A673 (cell line): ENCODE measurements at places on chromosomes 13 and 19. TPM values are rescaled to one million over a fixed set of nuclear protein-coding genes. Genes with fewer than 3 reads are reported as not detected.
A peak's percentile ranks its signal among the peaks of the same experiment; 100 is the strongest.

DNA sequence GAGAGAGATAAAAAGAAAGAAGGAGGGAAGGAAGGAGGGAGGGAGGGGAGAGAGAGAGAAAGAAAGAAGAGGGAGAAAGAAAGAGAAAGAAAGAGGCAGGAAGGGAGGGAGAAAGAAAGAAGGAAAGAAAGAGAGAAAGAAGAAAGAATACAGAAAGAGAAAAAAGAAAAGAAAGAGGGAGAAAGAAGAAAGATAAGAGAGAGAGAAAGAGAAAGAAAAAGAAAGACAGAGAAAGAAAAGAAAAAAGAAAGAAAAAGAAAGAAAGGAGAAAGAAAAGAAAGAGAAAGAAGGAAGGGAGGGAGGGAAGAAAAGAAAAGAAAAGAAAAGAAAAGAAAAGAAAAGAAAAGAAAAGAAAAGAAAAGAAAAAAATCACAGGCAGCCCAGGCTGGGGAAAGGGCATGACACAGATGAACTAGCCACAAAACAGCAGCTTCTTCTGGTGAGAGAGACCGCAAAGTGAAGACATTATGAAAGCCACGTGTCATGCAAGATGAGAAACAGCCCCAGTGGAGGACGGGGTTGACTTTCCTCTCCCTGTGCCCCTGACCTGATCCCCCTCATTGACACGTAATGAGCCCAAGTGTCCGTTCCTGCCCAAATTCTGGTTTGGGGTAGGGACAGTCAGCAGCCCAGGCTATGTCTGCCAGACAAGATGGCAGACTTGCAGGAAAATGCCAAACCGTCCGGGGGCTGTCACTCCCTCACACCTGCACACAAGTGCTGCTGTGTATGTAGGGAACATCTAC lies 102.1 kb downstream of the INSR start:
- DNase-seq, result no peak

GRCh38 chr13:73870036-73870741 lies 264.0 kb downstream of the KLF12 start:
- no peak for DNase-seq

DNA sequence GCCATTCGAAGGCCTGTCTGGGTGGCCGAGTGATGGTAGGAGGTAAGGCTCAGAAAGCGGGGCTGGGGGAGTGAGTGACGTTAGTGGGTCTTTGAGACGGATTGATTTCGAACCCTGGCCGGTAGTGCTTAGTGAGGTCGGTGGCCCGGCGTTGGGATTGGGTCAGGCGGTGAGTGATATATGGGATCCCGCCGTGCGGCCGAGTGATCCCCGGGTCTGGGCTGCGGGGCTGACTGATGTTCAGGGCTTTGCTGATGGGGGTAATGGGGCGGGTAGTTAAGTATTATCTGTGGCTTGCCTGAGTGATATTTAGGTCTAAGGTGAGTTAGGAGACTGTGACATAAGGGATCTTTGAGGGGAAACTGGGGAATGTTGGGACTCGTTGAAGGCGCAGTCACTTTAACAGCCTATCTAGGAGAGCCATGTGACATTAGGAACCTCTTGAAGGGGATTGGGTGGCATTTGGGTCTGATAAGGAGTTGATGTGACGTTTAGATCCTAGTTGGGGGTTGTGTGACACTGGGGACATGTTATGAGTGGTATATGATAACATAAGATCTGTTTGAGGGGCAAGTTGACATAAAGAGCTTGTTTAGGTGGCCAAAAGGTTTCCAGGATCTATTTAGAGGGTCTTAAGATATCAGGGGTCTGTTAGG lies 543 bp downstream of the PSMC4 start:
- no peak for DNase-seq

GRCh38 chr19:17721111-17721628 lies 1.9 kb downstream of the MAP1S start:
- DNase-seq, result no peak

- DNase-seq, result no peak
Observed at GRCh38 chr19:58397533-58398037, 2.1 kb downstream of the RNF225 start.

DNA sequence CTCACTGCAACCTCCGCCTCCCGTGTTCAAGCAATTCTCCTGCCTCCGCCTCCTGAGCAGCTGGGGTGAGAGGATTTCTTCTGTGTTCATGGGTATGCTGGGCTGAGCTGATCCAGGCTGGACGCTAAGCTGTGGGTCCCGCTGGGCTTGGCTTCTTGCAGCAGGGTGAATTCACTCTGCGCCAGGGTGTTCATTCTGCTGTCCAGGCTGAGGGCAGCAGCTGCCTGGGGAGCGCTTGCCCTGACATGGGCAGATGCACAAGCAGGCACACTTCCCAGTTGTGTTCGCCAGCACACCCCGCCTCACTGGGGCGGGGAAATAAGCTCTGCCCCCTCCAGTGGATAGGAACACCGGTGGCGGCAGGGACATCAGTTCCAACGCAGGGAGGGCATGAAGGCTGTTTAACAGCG lies 7.3 kb upstream of the INAFM1 start:
- DNase-seq, result no peak

GRCh38 chr19:51701468-51702100 lies 8.5 kb downstream of the SPACA6 start:
- DNase-seq, result no peak

GRCh38 chr13:95535243-95535642 lies 17.3 kb upstream of the CLDN10 start:
- DNase-seq, result no peak

GRCh38 chr19:48780631-48781391 lies 25.5 kb downstream of the FGF21 start:
- DNase-seq, result no peak

GRCh38 chr19:46475986-46476385 lies 4.6 kb upstream of the PNMA8A start:
- no peak for DNase-seq

- DNase-seq, result no peak
Observed at GRCh38 chr13:34425327-34425949, 516.6 kb upstream of the NBEA start.

DNA sequence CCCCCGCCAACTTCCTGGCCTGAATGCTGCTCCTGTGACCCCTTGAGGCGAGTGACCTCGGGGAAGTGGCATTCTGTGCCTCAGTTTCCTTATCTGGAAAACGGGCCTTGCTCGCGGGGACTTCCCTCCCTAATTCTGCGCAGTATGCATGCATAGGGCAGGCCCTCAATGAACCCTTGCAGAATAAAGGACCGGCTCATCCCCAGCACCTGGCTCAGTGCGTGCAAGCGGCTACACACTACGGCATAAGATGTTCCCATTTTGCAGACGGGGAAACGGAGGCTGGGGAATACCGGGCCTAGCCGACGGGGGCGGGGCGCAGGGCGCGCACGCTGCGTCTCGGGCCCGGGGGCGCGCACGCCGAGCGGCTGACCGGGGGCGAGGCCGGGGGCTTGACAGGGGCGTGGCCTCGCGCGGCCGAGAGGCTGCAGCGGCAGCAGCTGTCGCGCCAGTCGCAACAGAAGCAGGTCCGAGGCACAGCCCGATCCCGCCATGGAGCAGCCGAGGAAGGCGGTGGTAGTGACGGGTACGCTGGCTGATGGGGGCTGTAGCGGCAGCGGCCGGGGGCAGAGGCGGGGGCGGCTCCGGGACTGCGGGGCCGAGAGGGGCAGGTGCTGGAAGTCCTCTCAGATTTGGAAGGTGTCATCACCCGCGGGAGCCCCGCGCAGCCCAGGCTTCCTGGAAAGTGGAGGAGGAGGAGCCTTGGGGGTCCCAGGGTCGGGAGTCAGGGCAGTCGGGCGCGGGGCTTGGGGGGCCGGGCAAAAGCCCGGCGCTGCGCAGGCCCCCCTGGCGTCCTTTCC lies at the start of gene PGPEP1:
Gene PGPEP1 (plus strand): TSS at position 409 of the 800 bp plus-strand sequence. CDS start 84 bp downstream, at position 493.
- DNase-seq, result peak; percentile 75

- no peak for DNase-seq
Observed at GRCh38 chr19:41610789-41611188, 16.1 kb downstream of the CEACAM4 start.

DNA sequence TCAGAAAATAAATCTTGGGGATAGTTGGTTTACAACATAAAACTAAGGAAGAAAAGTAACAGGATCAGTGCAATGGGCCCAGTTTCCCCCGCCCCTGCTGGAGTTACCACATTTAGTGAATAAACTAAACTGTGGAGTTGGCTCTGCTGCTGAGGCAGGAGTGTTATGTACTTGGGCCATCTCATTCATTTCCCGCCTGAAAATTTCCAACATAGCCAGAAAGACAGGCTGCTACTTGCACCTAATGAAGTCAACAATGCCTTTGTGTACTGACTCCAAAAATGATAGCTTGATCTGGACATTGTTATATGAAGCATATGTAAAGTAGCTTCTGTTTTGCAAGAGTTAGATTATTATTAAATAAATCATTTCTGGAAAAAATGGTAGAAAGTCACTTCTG lies 7.9 kb upstream of the RNASEH2B start:
- DNase-seq, result no peak

DNA sequence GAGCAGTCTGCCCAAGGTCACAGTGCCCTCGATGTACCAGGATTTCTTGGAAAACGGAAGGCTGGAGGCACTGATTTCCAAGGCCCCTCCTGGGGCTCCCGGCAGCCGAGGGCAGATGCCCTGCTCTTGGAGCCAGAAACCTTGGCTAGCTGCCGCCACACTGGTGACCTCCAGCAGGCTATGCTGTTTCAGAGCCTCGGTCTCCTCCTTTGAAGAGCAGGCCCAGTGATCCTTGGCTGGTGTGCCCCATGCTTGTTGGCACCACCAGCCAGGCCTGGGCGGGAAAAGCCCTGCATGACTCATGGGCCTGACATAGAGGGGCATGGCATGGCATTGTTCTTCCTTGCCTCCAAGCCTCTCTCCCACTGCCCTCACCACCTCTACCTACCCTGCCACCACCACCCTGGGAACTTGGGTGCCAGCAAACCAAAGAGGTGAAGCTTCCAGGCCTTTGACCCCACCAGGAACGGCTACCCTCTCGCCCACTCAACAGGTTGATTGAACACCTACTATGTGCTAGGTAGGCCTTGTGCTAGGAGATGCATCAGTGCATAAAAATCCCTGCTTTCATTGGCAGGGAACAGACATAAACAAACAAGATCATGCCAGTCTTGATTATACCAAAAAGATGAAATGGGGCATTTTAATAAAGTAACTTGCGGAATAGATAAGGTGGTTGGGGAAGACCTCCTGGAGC lies 1.6 kb upstream of the CLEC11A start:
- DNase-seq, result no peak

DNA sequence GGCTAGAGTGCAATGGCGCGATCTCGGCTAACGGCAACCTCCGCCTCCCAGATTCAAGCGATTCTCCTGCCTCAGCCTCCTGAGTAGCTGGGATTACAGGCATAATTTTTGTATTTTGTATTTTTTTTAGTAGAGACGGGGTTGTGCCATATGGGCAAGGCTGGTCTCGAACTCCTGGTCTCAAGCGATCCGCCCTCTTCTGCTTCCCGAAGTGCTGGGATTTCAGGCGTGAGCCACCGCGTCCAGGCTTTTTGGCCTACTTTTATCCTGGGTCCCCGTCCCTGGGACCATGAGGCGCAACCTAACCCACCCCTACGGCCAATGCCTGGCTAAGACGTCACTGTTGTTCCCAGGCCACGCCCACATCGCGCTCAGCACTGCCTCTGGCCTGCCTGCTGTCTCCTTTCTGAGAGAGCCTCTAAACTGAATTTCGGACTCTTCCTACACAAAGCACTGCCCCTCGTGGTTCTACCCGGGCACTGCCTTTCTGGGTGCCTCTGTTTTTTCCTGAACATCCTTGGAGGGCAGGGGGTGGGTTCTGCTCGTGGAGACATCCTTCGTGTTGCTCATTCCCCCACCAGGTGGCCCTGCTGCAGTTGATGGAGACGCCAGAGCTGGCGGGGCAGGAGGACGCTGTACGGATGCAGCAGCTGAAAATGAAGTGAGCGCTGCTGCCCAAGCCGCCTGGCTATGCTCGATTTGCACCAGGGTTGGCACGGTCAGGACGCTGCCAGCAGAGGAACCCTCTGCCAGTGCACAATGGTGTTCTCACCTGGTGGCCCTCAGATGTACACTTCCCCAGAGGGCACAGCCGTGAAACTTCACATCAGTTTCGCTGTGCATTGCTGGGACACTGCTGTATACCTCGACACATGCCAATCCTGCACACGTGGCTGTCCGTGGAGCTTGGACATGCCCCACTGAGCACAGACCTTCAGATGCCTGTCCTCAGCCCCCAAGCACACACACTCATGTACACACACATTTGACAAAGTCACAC lies 2.0 kb downstream of the REX1BD start:
- DNase-seq, result peak; percentile 94

DNA sequence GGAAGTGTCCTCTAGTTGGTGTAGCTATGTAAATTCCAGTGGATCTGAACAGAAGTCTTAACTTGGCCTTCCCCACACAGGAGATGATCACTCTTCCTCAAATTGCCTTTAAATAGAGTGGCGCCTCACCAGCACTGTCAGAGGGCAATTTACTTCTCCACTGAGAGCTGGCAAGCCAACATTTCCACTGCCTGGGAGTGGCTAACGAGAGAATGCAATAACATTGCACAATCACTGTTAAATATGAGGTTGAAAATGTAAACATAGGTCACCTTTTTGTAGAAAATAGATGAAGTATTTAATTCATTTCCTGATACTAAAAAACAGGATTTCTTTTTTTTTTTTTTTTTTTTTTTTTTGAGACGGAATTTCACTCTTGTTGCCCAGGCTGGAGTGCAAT lies 55.4 kb upstream of the UBL3 start:
- DNase-seq, result peak; percentile 40

CEACAM7 gene
- 0.43 and 0.44 TPM in 2 replicates for total RNA-seq

SMIM44 gene
- total RNA-seq, result not detected in 2 replicates

ZNF728 gene
- total RNA-seq, result not detected in 2 replicates

PCDH9 gene
- total RNA-seq, result 5.8 TPM in 2 replicates

SIGLEC9 gene
- total RNA-seq, result not detected in 2 replicates

CEP89 gene
- total RNA-seq, result 38.7 and 47.2 TPM in 2 replicates

CFAP97D2 gene
- total RNA-seq, result not detected in 2 replicates

SERPINE3 gene
- total RNA-seq, result not detected in 2 replicates

CLEC17A gene
- total RNA-seq, result not detected in 2 replicates

LILRB3 gene
- total RNA-seq, result not detected in 2 replicates

ERICH6B gene
- not detected in 2 replicates for total RNA-seq

CERS1 gene
- 10.0 and 11.4 TPM in 2 replicates for total RNA-seq

SPC24 gene
- total RNA-seq, result 97.6 and 107 TPM in 2 replicates

KLF1 gene
- total RNA-seq, result 0.30 and 0.57 TPM in 2 replicates

ZNF568 gene
- total RNA-seq, result 7.1 and 8.6 TPM in 2 replicates
